ENCODE measurements at places on chromosomes 7 and 10.

DNA sequence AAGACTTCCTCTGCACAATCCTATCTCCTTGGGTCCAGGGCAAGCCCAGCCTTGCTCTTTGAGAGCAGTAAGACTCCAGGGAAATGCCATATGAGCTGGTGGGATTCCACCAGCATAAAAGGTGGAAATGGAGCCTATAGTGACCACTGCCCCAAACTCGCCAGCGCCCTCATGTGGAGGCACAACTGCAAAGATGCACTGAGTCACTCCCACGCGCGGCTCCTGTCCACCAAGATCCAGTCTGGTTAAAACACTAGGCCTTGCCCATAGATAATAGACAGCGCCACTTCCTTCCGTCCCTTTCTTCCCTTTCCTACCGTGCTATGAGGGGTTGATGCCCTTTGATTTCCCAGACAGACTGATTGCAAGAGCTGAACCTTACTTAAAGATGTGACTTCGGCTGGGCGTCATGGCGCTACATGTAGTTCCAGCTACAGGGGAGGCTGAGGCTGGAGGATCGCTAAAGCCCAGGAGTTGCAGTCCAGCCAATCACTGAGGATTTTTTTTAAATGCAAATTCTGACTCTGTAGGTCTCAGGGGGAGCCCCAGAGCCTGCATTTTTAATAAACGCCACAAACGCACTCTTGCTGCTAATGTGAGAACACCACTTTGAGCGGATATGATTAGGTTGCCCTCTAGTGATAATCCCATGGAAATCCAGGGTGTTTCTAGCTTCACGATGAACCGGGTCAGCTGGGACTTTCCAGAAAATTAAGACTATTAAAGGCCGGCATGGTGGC, 136.5 kb downstream of the EPC1 start:
- DNase-seq: no peak

GRCh38 chr10:117617659-117618058, 75.1 kb downstream of the EMX2 start:
- no peak for DNase-seq

- DNase-seq: no peak
Measured at GRCh38 chr7:68694656-68695055, 903.6 kb upstream of the AUTS2 start.

- no peak for DNase-seq
Measured at GRCh38 chr10:127982601-127983000, 75.7 kb downstream of the PTPRE start.

- DNase-seq: no peak
Measured at GRCh38 chr7:7653593-7654187, 13.1 kb downstream of the UMAD1 start.

- no peak for DNase-seq
Measured at GRCh38 chr10:119231654-119232053, 24.3 kb downstream of the GRK5 start.

DNA sequence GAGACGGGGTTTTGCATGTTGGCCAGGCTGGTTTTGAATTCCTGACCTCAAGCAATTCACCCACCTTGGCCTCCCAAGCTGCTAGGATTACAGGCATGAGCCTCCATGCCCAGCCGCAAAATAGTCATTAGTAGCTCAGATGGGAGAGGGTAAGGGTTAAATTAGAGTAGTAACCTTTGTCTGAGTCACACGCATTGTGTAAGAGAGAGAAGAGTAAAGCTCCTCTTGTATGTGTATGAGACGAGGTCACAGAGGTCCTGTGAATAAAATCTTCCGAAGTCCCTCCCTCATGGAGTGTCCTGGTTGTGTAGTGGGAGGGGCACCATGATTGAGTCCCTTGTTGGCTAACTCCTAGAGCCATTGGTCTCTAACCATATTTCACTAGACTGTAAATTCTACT, 85.2 kb upstream of the CDC14C start:
- no peak for DNase-seq

DNA sequence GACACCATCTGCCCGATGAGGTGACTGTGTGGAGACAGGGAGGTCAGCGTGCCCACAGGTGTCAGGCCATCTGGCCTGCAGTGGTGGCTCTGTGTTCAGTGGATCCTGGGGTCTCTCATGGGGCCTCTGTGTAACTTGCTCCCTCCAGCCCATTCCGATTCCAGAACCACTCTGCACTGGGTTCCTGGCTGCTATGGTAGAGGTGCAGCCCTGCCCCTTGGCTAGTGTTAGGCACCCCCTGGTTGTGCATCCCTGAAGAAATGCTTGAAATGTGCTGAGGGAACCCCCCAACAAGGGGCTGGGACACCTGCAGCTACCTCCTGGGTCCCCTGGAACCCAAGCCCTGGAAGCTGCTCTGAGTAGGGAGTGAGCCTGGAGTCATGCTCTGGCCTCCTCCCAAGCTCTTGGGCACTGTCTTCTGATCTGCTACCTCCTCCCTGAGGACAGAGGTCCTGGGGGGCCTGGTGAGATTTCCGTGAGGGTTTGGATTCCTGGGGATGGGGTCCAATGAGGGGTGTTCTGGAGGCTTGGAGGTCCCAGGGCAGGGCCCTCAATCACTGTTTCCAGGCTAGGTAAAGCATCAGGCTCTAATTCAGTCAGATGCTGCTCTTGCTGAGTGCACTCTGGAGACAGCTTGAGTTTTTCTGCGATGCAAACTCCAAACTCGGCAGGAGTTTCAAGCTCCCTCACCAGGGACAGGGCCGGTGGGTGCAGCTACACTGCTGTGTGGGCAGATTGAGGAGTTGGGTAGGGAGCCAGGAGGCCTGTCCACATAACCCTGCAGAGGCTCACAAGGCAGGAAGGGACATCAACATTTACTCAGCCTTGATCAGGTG, 27.7 kb downstream of the RAMP3 start:
- DNase-seq: no peak

DNA sequence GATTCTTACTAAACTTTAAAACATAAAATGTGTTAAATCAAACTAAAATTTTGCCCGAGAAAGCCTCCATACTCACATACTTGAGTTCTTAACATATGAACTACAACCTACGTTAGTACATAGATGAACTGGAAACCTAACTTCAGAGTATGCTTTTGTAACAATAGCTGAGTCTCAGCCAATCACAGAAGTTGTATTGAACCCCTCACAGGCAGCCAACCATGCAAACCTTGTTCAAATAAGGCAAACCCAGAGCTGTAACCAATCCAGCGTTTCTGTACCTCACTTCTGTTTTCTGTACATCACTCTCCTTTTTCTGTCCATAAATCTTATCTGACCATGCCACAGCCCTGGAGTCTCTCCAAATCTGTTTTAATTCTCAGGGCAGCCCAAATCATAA, 157.3 kb upstream of the COL1A2 start:
- DNase-seq: no peak

Measured in amniotic stem cell (primary cell).